Activated naive CD4-positive, alpha-beta T cell treated with anti-CD3 and anti-CD28 coated beads, Interleukin-2, amount 50 U/mL, for 16 hours (primary cell): ENCODE measurements at places on chromosomes 16 and 17.

DNA sequence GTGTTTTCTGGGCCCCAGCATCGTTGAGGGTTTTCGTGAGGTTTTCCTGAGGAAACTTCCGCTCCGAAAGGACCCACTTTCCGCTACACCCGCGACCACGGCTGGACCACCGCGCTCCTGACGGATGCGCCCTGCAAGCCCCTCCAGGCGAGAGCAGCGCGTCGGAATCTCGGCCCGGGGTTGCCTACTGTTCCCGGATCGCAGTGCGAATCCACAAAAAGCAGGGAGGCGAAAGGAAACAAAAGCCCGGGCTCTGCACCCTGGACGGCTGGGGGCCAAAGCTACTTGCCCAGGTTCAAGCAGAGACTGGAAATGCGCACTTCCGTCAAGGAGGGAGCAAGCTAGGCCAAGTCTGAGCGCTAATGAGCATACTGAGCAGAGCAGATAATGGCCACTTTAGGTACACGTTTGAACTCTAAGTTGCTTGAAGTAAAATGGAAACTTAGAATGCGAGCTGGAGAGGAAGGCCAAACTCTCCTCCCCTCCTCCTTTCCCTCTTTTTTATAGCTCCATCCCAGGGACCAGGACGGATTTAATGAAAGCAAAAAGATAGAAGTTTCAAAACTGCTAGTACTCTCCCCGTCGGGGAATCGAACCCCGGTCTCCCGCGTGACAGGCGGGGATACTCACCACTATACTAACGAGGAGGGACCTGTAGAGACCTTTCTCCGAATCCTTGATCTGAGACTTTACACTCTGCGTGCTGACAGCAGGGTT lies 11.4 kb upstream of the AURKB start:
- DNase-seq: peak; percentile 87

DNA sequence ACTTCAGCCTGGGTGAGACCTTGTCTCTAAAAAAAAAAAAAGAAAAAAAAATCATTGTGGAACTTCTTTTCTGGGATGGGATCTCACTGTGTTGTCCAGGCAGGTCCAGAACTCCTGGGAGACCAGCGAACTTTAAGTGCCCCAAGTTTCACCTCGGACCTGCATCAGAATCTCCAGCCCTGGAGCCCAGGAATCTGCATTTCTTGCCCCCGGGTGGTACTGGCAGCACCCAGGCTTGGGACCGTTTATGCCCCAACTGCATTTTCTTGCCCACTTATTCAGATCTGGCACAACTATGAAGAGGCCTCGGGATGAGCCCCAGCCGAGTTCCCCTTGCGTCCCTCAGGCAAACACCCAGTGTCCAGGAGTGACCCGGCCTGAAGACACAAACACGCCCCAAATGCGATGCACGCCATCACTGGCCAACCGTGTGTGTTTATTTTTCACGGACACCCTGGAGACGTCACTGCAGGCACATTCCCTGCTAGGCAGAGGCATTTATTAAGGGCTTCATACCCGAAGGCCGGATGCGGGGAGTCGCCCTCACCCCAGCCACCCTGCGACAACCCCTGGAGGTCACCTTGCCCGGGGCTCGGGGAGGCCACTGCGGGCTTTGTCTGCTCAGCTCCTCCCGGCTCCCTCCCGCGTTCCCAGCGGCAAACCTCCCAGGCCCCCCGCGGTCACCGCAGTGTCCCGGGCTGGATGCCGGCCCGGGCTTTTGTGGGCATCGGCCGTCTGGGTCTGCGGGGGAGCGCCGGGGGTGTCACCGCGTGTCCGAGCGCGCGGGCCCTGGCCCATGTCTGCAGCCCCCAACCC lies 684 bp upstream of the SPIRE2 start:
- DNase-seq: no peak

GRCh38 chr16:11128211-11129141 lies 127.5 kb downstream of the SOCS1 start:
- no peak for DNase-seq

DNA sequence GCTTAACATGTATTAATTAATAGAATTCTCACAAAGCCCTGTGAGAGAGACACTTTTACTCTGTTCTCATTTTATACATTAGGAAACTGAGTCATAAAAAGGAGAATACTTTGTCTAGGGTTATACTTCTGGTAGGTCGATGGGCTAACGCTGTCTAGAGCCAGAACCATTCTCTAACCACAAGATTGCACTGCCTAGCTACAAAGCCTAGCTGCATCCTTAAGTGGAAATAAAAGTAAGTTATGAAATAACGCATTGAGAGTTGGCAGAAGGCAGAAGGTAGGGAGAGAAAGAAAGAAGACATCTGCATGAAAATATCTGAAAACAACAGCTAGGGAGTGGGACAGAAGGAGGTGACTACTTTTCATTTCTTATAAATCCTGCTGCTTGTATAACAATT lies 33.2 kb downstream of the IRX6 start:
- no peak for DNase-seq
